RPMI7951 (cell line): ENCODE measurements at places on chromosomes 3 and 15. TPM values are rescaled to one million over a fixed set of nuclear protein-coding genes. Genes with fewer than 3 reads are reported as not detected.

GRCh38 chr15:41231422-41232226, 556 bp downstream of the CHP1 start:
- DNase-seq, result no peak

- DNase-seq, result no peak
These were observed 15.1 kb upstream of the BLM start for GRCh38 chr15:90701880-90702630.

DNA sequence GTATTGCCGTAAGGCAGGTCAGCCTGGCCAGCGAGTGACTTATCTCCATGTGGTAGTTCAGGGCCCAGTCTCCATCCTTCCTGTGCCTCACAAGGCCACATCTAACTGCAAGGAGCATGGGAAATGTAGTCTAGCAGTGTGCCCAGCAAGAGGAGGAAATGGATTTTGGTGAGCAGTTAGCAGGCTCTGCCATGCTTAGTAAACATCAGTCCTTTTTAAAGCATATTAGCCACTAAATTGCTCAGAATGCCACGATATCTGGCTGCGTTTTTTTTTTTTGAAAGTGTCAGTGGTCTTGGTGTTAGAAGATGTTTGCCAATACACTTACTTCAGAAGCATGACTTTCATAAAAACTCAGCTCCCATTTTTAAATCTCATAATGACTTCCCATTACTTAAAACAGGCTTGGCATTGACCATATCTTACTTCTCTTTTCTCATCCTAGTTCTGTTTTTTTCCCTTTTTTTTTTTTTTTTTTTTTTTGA, 470.2 kb upstream of the TPRG1 start:
- DNase-seq, result no peak

Gene DHX36
- total RNA-seq, result 39.9 and 44.5 TPM in 2 replicates

Gene GRAMD1C
- total RNA-seq, result 3.6 and 6.0 TPM in 2 replicates
